ENCODE measurements at places on chromosomes 13 and 19.
A peak's percentile ranks its signal among the peaks of the same experiment; 100 is the strongest.

GRCh38 chr13:101916775-101917474 lies 464.4 kb downstream of the ITGBL1 start:
- DNase-seq = no peak

DNA sequence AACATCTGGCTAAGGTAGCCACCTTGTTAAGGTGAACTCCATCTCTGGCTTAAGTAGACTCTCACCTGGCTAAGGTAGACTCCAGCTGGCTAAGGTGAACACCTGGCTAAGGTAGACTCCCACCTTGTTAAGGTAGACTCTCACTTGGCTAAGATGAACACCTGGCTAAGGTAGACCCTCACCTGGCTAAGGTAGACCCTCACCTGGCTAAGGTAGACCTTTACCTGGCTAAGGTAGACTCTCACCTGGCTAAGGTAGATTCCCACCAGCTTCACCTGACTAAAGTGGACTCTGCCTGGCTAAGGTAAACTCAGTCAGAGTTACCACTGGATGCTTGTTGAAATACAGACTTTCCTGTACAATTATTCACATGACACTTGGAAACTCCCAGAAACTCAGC lies 23.6 kb downstream of the PIN1 start:
- DNase-seq = no peak

DNA sequence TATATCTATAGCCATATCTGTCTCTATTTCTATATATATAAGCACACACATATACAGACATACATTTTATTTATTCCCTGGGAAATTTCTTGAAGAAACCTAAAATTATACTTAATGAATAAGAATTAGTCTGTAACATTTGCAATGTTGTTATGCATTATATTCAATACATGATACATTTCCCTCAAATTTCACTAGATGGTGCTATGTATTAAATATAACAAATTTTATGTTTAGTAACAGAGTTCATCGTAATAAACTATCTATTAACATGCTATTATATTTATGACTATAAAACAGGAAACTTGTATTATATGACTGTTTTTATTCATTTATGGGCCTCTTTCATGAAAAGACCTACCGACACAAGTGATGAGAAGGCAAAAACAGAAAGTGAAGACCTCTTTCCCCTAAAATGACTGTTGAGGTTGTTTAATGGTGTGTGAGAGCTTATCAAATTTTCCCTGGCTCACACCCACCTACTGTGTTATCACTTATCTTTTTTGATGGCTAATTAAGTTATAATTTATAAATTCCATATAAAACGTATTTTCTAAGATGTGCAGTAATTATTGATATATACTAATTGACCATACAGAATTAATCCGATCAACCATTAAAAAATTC lies 881.9 kb downstream of the SLITRK6 start:
- no peak for DNase-seq

DNA sequence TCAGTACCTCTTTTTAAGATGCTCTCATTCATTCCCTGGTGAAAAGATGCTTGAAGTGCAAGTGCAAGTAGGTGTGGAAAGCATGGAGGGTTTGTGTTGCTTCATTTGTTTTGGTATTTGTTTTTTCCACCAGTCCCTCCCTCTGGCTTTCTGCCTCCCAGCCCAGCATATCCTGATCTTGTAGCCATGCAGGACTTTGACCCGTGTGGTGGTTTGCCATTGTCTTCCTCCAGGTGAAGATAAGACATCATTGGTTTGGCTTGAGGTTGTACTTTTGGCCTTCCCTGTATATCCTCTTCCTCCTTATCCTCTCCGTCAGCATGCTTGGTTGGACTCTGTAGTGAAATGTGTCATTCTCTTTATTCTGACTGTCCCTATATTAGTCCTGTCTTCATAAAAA lies 9.1 kb downstream of the SPINT2 start:
- DNase-seq = no peak

DNA sequence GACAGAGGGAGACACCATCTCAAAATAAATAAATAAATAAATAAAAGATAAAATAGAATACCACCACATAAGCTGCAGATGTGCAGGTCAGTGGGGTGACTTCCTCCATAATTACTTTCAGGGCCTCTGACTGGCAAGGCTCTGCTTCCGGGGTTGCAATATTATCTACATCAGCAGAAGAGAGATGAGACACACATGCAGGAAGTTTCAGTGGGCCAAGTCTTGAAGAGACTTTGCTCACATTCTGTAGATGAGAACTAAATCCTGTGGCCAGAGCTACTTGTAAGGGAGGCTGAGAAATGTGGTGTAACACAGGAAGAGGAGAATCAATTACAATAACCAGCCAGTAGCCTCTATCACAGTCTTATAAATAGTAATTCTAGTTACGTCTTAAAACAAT lies 89.9 kb upstream of the MAB21L1 start:
- DNase-seq = no peak

DNA sequence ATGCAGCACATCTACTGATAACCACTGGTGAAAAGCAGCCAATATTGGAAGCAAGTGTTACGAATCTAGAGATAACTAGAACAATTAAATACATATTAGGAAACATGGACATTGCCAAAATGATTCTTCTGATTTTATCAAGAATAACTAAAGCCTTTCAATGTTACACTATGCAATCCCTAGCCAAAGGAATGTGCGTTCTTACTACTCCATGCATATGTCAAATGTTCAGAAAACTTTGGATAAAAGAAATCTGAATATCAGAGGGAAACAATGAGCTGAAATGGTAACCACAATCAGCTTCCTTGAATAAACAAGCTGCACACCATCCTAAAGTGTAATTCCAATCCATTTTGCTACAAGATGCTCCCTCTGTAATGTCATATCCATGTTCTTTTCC lies 951 bp upstream of the POSTN start:
- no peak for DNase-seq

DNA sequence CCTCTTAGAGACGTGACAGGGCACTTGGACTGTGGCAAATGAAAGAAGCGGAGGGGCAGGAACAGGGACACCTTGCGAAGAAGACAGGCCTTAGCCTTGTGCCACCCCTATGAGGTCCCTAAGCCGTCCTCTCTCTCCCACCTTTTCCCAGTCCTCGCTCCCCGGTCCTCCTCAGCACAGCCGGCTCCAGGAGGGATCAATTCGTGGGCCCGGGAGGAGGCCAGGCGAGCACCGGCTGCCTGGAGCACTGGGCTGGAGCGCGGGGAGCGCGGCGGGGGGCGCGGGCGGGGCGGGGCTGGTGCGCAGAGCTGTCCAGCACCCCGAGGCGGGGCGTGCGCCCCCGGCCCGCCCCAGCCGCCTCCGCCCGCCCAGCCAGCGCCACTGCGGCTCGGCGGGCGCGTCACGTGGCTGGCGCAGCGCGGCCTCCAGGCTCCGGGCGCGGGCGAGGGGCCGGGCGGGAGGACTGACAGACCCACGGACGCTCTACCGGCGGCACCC lies at the start of gene LRP3:
LRP3 (plus strand) TSS at position 466 of the 498 bp plus-strand sequence. CDS start 456 bp downstream, outside the sequence.
- no peak for DNase-seq

DNA sequence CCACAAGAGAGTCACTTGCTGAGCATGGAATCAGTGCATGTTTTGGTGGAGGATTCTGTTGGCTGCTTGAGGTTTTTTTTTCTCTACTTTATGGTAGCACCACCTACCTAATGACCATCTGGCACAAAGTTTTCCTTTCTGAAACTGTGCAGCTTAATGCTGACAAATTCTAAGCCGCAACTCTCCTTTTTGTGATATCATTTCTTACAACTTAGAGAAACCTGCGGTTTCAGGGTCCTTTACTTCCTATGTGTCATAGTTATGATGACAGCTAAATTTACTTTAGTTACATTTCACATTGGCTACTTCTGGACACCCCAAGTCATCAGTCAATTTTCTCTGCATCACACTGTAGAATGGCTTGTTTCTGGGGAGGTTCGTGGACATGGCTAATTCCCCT lies 115.4 kb upstream of the TMTC4 start:
- no peak for DNase-seq

DNA sequence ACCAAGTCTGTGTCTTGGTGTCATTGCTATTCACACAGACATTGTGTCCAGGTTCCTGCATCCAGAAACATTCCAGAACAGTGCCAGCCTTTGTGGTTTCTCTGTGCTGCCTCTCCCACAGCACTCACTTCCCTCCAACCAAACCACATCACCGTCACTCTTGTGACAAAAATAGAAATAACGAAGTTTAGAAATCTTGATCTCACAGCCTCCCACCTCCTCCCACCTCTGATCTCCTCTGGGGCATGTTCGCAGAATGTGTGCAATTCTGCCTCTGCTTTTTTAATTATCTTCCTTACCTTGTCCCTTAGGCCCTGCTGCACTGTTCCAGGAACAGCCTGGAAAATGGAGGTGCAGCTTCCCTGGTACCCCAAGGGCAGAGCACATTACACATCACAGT lies 8.7 kb upstream of the SERPINE3 start:
- DNase-seq = no peak

GRCh38 chr13:84400706-84401105 lies 518.4 kb upstream of the SLITRK1 start:
- no peak for DNase-seq

- no peak for DNase-seq
Observed at GRCh38 chr19:48480183-48480557, 11.0 kb downstream of the CYTH2 start.

DNA sequence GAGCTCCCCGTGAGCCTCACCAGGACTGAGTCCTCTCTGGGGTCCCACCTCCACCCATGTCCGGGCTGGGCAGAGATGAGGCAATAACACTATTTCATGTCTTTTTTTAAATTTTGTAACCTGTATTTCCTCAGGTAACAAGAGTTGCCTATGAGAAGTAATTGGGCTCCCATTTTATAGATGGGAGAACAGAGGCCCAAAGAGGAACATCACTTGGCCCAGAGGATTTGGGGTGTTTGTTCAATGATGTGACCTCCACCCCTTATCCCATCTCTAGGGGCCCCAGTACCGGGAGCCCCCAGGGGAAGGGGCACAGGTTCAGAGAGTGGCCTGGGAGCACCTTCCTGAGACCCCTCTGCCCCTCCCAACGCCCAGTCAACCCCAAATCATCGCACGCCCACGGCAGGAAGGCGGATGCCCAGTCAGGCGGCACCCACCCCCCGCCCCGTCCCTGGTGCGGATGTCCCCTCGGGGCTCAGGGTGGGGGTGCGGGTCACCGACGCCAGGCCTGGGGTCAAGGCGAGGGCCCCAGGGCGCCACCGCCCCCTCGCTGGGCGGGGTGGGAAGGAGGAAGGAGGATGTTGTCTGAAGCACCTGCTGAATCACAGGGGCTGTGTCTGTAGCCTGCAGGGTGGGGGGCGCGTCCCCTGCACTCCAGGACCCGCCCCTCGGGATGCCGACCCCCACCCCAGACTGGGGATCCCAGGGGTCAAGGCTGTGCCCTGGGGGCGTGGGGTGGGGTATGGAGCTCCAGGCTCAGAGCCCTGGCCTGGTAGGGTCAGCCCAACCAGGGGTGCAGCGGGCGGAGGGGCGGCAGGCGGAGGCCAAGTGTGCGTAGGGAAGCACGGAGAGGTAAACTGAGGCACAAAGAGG lies 9.0 kb upstream of the CIRBP start:
- DNase-seq = no peak

DNA sequence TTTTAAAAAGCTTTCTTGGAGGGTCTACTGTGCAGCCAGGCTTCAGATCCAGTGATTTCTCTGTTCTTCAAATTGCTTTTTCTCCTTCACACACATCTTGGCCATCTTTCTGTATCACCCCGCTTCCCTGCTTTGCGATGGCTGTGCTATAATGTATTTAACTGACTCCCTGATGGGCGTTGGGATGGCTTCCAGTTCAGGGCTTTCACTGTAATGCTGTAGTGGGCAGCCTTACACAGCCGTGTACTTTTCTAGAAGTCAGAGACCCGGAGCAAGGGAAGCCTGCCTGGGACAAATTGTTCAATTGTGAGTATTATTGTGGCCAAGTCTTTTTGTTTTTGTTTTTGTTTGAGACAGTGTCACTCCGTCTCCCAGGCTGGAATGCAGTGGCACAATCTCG lies 19.4 kb upstream of the PAK4 start:
- DNase-seq = no peak

DNA sequence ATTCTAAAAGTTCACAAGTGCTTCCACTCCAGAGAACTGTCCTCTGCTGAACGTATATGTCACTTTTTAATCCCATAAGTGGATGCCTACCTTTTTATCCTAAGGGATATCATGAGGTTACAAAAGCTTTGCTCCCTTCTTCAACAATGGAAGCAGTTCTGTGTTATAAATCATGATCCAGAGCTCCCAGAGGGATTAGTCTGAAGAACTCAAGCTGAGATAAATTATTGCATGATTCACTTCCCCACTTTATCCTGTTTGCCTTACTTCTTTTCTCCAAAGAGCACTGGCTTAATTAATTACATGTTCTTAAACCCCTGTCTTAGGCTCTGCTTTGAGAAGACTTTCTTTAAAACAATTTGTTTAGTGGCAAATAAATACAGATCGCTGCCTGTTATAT lies 246.7 kb downstream of the PCDH17 start:
- no peak for DNase-seq

- no peak for DNase-seq
Observed at GRCh38 chr13:88948501-88948900, 1277.3 kb downstream of the SLITRK5 start.

DNA sequence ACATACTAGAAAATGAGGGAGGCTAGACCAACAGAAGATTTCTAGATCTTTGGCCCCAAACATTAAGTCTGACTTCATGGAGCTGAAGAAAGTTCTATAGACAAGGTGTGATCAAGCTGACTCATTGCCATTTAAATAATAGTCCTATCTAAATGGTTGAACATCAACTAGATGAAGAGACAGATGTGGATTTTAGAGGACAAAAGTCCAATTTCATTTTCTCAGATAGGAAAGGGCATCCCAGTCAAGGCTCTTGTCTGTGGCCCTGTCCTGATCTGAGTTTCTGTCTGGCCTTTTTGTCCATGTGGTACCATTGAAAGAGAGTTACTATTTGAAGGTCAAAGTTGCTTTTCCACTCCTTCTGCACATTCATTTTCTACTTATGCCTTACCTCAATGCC lies 74.6 kb downstream of the MBNL2 start:
- DNase-seq = no peak

GRCh38 chr19:36605101-36605876 lies at the start of gene ZNF382:
ZNF382 (plus strand) TSS chr19:36605313; CDS start chr19:36609915, 4,602 bp downstream.
- peak; percentile 60 for DNase-seq

DNA sequence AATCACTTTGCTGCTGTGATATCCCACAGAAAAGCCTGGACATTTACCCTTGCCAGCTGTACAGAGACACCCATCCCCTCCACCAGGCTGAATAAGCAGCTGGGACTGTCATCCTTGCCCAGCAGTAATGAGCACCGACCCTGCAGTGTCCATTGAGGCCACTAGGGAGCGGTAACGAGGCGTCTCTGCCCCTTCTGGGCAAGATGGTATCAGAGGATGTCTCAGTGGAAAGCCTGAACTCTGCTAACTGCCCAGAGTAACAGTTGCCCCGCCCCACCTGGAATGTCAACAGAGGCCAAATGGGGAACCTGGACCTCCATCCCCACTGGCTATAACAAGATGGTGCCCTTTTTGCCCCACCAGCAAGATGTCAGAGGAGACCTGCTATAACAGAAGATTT lies 22.8 kb upstream of the CEACAM20 start:
- no peak for DNase-seq

- DNase-seq = no peak
Observed at GRCh38 chr13:30457306-30457891, 8.3 kb downstream of the HMGB1 start.

- no peak for DNase-seq
Observed at GRCh38 chr13:27907121-27907787, 12.5 kb upstream of the PDX1 start.

- DNase-seq = no peak
Observed at GRCh38 chr13:41854758-41855157, 106.2 kb downstream of the VWA8 start.
